Omental fat pad (tissue), 4 donors: ENCODE measurements at places on chromosomes 3 and 15. TPM values are rescaled to one million over a fixed set of nuclear protein-coding genes. Genes with fewer than 3 reads are reported as not detected.

DNA sequence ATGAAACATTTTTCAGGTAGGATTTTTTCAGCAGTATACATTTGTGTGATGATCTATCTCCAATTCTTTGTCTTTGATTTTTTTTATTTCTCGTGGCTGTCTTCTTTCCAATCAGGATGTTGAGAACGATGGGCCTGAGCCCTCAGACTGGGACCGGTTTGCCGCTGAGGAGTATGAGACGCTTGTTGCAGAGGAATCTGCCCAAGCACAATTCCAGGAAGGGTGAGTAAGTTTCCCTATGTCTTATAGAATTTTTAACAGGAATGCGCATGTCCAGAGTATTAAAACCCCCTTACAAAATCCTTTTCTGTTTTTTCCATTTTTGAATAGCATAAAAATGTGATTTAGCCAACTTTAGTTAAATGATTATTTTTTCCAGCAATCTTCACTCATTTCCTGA, 90.0 kb downstream of the MSL2 start:
- no peak for DNase-seq

GRCh38 chr3:171871392-171872274, 28.5 kb downstream of the TMEM212 start:
- no peak for DNase-seq

GRCh38 chr3:53807117-53807810, 39.0 kb downstream of the CHDH start:
- no peak for DNase-seq

- no peak for DNase-seq
These were observed 42.0 kb downstream of the UMPS start for GRCh38 chr3:124772081-124772831.

- no peak for DNase-seq
These were observed 125.5 kb downstream of the GREM1 start for GRCh38 chr15:32843219-32843815.

PLSCR4 gene
- 191 TPM for total RNA-seq

PLIN1 gene
- total RNA-seq: 1,383 TPM
